Activated T-helper 1 cell treated with anti-CD3 and anti-CD28 coated beads, Interleukin-12 subunit alpha, Interleukin-12 subunit beta, Interleukin-2, Interleukin-4 antibody, amounts not matched to agents 30 ng/mL and 10 ng/mL and 1 ng/mL, durations not matched to agents 14 hours and 24 hours and 36 hours (primary cell): ENCODE measurements at places on chromosomes 6 and 20.

GRCh38 chr20:43667341-43668132 lies 623 bp downstream of the MYBL2 start:
- DNase-seq, result no peak

DNA sequence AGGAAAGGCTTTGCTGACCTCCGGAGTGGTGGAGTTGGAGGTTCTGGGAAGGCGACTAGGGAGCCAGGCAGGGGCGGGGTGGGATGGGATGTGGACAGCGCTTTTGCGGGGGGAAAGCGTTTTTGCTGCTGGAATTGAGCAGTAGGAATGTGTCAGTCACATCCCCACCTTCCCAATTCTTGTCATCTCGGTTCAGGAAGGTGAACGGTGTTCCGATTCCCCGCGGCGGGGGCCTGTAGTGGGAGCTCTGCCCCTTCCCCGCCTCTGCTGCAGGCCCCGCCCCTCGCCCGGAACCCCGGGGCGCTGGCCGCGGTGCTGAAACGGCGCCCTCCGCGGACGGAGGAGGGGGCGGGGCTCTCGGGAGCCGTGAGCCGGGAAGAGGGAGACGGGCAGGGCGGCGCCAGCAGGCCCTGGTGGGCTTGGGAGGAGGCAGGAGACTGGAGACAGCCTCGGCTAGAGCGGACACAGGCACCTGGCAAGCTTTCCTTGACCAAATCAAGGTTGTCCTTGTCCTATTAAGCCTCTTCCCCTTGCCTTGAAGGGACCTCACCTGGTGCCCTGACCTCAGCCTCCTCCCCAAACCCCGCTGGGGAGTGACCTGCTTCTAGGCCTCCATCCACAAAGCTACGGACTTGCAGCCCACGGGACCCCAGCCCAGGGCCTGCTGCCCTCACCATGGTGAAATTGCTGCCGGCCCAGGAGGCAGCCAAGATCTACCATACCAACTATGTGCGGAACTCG lies at the start of gene LHFPL5:
LHFPL5 (plus strand) TSS at position 357 of the 741 bp plus-strand sequence; CDS start at position 676, 319 bp downstream.
- peak; percentile 62 for DNase-seq

GRCh38 chr6:90123831-90124230 lies 172.8 kb downstream of the BACH2 start:
- DNase-seq, result no peak

GRCh38 chr20:7723284-7723683 lies 217.0 kb downstream of the HAO1 start:
- DNase-seq, result no peak

GRCh38 chr6:170165085-170165470 lies 125.8 kb downstream of the DLL1 start:
- no peak for DNase-seq

- DNase-seq, result no peak
Measured at GRCh38 chr20:20466341-20466879, 98.5 kb downstream of the INSM1 start.

GRCh38 chr20:36926653-36927200 lies 24.8 kb downstream of the SAMHD1 start:
- DNase-seq, result no peak

GRCh38 chr20:53736757-53737395 lies 143.2 kb upstream of the ZNF217 start:
- DNase-seq, result peak; percentile 13

- no peak for DNase-seq
Measured at GRCh38 chr6:128694303-128695009, 174.1 kb upstream of the PTPRK start.

- no peak for DNase-seq
Measured at GRCh38 chr6:143166247-143166695, 105.6 kb downstream of the AIG1 start.

- no peak for DNase-seq
Measured at GRCh38 chr6:107154801-107155160, 39.5 kb upstream of the BEND3 start.

- DNase-seq, result no peak
Measured at GRCh38 chr20:7571101-7571500, 369.2 kb downstream of the HAO1 start.

- no peak for DNase-seq
Measured at GRCh38 chr6:108027056-108027455, 47.5 kb downstream of the OSTM1 start.

GRCh38 chr6:147776631-147777213 lies 268.2 kb downstream of the SAMD5 start:
- no peak for DNase-seq

- no peak for DNase-seq
Measured at GRCh38 chr6:20875369-20875963, 341.2 kb downstream of the CDKAL1 start.

DNA sequence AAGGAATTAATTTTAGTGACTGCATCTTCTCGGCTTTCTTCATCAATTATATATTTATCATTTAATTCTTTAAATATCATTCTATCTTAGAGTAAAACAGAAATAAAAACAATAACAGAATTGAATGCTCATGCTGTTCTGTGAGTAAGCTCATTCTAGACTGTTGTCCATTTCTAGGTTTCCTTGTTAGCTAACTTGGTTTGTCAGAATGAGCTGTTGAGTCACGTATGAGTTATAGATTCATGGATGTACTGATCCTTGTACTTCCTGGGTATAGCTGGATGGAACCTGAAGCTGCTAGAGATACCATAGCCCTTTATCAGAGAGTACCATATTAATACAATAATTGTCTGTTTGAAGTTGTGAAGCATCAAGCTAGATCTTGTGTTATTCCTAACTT lies 515.3 kb downstream of the TENT5A start:
- DNase-seq, result no peak

GRCh38 chr6:19454001-19454720 lies 383.0 kb upstream of the ID4 start:
- DNase-seq, result no peak

GRCh38 chr6:110814102-110815014 lies 911 bp downstream of the CDK19 start:
- DNase-seq, result peak; percentile 60

DNA sequence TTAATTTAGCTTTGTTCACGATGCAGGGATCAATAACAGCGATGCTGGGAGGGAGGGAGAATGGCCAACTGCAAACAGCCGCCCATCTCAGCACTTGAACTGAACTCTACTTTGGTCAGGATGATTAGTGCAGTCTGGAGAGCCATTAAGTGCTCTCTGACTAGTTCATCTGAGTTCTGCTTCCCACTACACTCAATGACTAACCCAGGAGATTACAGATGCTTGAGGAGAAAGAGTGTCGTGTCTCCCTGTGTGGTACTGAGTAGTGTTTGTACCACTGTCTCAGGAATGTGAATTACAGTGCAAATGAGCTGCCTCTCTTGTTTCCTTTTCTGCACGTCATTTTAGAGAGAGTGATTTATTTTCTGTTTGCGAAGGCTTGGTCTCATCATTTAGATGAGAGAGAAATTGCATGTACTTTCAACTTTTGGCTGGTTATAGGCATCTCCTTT lies 23.5 kb downstream of the CARMIL1 start:
- no peak for DNase-seq

- no peak for DNase-seq
Measured at GRCh38 chr6:63882208-63882607, 246.6 kb downstream of the PHF3 start.

- DNase-seq, result no peak
Measured at GRCh38 chr6:157867155-157867559, 44.1 kb downstream of the SNX9 start.

- DNase-seq, result no peak
Measured at GRCh38 chr20:37699202-37699601, 5.4 kb downstream of the CTNNBL1 start.

GRCh38 chr6:13671548-13672127 lies 40.0 kb downstream of the RANBP9 start:
- DNase-seq, result no peak

DNA sequence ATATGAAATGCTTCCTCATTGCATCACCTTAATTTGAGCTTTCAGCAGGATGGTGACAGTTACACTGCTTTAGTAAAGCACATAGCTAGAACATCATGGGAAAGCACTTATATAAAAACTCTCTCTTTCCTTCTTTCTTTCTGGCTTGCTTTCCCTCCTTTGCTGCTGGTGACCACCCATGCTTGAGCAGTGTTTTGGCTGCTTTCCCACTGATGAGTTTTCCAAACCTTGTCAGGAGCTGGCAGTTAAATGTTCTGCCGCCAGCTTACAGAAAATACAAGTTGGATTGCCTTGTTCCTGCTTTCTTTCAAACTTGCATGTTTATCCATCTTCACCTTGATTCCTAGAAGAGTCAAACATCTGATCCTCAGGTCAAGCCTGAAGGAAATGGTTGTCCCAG lies 323.9 kb downstream of the FOXA2 start:
- no peak for DNase-seq

- no peak for DNase-seq
Measured at GRCh38 chr6:84280030-84280429, 52.6 kb upstream of the CEP162 start.

GRCh38 chr6:32105433-32105832 lies 3.7 kb downstream of the TNXB start:
- no peak for DNase-seq

- no peak for DNase-seq
Measured at GRCh38 chr6:117480651-117481050, 1.8 kb upstream of the DCBLD1 start.

DNA sequence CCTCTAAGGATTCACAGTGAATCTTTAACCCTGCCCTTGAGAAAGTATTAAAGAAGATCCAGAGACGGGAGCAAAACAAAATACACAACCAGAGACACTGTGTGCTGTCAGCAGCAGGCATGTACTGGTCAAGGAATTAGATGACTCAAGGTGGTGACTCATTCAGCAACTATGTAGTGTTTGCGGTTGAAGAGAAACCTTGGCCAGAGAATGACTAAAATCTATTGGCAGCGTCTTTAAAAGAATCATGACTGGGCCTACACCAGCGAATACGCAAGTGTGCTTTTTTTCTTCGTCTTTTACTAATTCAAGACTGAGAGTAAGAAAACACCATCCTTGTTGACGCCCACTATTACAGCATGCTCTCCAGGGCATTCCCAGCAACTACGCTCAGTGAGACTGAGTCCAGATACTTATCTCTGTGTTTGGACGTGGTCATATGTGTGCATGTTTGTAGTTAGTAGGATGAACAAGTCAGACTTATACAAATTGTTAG lies 72.4 kb upstream of the BACH2 start:
- no peak for DNase-seq

GRCh38 chr20:44056010-44056698 lies 130.8 kb downstream of the JPH2 start:
- DNase-seq, result no peak

DNA sequence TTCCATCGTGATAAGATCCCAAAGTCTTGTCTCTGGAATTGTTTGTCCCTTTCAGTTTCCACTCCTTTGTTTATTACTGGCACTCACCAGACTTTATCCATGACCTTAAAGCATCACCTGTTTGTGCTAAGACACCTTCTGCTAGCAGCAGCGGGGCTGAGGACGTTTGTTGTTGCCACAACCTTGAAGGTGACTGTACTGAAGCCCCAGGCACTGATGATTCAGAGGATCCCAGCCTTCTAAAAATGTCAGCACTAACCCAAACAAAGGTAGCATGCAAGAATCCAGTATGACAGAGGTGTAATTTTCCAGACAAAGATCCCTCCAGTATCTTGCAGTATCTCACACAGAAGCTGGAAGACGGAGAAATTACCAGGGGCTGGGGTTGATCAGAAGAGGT lies 28.9 kb upstream of the SMIM8 start:
- DNase-seq, result no peak

- DNase-seq, result no peak
Measured at GRCh38 chr20:33821270-33821836, 10.2 kb downstream of the CHMP4B start.

- DNase-seq, result no peak
Measured at GRCh38 chr6:116170358-116171057, 44.6 kb upstream of the COL10A1 start.

DNA sequence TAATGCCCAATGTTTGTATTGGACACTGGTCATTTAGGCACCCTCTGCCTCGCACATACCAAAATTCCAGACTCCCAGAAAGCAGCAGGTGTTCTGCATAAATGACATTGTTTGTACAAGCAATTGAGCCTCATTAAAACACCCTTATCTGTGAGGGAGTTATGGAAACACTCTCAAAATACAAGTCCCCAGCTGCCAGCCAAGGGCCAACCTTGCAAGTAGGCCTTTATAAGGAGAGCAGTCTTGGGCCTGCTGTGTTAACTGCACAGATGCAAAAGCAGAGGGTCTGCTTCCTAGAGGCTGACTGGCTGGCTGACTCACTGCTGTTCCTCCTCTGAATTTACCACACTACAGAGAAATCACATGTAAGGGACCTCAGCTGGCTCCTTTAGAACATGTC lies 150.4 kb upstream of the HMGN3 start:
- no peak for DNase-seq

DNA sequence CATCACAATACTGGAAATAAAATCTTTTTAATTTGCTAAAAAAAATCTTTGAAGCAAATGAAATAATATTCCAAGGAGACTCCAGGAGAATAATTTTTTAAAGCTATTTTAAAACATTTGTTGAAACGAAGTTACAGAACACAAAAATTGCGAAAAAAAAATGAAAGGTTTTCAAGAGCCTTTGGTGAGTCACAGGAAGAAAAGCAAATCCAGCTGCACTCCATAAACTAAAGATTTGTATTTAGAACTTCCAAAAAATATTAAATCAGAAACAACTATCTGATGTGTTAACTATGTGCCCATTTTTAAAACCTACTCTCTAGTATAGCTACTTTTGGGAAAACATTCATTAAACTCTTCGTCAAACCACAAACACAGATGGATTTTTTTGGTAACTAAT lies 23.6 kb downstream of the PDSS2 start:
- no peak for DNase-seq

- DNase-seq, result no peak
Measured at GRCh38 chr6:132461958-132462357, 51.0 kb downstream of the STX7 start.

DNA sequence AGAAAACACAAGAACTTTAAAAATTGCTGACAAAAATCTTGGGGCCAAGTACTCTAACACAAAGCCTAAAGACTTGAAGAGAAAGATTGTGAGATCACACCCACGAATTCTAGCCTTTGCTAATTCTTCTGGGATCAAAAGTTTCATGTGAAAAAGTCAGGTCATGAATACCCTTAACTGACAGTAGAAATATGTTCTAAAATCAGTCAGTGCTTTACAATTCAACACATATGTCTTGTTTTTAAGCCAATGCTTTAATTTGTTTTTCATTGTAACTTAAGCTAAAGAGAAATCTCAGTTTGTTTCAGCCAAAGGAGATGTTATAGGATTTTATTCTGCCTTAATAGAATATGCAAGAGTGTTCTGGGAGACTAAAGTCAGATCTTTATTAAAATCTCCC lies 78.2 kb upstream of the PLEKHG1 start:
- no peak for DNase-seq

DNA sequence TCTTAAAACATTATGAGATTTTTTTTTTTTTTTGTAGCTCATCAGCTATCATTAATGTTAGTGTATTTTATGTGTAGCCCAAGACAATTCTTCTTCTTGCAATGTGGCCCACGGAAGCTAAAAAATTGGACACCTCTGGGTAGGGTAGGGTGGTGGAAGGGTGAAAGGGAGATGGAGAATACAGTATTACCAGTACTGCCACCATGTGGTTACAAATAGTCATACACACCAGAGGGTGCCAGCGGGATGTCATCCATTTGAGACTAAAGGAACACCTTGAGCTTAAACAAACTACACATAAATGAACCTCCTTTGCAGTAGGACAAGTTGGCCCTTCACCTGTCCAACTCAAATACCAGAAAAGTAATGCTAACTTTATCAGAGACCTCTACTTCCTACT lies 601.9 kb downstream of the HTR1B start:
- no peak for DNase-seq
